ENCODE measurements at places on chromosomes 7 and 10.

GRCh38 chr7:11332865-11333228 lies 359.2 kb downstream of the PHF14 start:
- no peak for DNase-seq

DNA sequence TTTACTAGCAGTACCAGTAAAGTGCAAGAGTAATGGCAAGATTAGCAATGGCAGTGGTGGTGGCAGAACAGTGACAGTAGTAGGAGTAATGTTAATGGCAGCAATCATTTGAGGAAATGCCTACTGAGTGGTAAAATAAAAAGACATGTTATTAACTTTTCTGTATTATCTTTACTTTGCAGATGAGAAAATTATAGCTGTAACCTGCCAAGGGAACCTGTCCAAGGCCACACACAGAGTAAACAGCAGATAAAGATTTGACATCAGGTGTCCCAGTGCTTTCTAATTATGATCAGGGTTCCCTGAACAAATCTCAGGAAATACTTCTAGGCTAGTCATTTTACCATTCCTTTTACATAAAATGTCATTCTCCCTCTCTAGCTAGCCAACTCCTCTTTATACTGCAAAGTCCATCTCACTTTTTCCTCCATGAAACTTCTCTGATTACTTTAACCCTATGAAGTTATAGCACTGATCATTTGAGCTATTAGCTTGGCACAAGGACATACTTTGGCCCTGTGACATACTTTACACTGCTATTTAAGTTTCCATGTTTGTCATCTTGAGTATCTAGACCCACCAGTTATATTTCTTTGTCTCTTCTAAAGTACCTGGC lies 219.1 kb downstream of the TAX1BP1 start:
- DNase-seq: no peak

DNA sequence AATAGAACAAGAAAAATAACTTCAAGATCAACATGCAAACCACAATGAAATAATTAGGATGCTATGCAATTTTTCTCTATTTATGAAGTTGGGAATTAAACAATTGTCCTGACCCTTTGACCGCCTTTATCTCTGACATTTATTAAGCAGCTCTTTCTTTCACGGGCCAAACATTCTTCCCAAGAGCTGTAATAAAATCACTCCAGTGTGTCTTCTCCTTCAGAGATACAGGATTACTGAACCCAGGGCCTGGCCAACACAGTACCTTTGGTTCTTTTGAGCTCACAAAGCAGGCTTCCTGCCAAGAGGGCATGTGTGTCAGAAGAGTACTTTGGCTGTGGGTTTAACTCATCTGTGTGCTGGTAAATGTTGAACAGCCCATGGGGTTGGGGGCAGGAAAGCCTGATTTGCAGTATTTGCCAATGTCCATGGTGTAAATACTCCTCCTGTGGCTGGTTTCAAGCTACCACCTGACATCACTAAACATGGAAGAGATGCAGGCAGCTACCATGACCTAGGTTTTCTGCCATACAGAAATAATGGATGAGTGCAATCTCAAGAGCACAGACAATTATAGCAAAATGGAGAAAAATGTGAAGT lies 121.7 kb downstream of the FANK1 start:
- no peak for DNase-seq

- no peak for DNase-seq
These were observed 10.8 kb upstream of the PPP1R3C start for GRCh38 chr10:91643700-91644099.

GRCh38 chr7:146539836-146540235 lies 423.2 kb downstream of the CNTNAP2 start:
- no peak for DNase-seq

Measured in neural crest cell (in vitro differentiated cells).